Activated CD4-positive, alpha-beta T cell treated with anti-CD3 and anti-CD28 coated beads for 36 hours (primary cell): ENCODE measurements at places on chromosomes 4 and X.

DNA sequence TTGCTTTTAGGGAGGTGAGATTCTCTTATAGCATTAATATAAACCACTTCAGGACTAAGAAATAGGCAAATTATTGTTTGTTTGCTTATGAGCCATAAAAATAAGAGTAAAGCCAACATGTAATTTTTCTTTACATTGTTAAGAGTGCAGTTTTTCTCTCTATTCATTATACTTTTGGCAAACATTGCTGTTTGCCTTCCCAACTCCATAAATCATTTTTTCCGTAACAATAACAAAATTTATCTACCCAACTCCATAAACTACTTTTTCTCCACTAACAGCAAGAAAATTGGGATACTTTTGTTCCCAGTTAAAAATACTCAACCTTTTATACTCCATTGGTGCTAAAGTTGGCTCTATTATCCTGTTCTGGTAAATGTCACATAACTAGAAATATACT is 229.7 kb upstream of the GPRIN3 start:
- DNase-seq = no peak

- DNase-seq = no peak
Measured at GRCh38 chr4:2696423-2696822, 59.7 kb downstream of the TNIP2 start.

DNA sequence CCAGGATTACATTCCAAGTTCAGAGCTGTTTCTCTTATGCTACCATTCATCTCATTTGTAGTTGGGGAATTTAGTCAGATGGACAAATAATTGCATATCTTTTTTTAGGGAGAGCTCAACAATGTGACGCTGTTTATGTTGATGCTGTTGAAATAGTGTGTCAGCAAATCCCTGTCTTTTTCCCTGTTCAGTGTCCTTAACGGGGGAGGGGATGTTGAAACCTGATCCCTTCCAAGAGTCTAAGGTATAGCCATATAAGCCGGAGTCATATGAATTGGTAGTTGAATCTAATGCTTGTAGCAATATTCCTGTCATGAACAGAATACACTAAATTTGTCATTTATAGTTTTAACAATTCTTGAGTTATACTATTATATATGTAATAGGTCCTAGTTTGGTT is 293.5 kb upstream of the FAT1 start:
- no peak for DNase-seq

GRCh38 chr4:144894573-144894972 is 203.4 kb downstream of the ANAPC10 start:
- no peak for DNase-seq

GRCh38 chrX:11525685-11526084 is 140.0 kb downstream of the ARHGAP6 start:
- DNase-seq = no peak

DNA sequence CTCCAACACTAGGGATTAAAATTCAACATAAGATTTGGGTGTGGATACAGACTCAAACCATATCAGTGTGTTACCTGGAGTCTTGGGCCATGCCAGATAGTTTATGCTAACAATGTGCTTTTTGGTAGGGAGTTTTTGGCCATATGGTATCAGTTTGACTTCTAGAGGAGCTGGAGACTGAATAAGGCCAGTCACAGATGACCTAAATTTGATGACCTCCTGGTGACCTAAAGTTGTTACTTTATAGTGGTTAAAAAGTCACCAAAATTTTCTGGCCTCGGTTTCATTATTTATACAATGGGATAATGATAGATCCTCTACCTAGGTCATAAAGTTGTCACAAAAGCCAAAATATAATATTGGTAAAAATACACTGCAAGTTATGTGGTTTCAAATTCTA is 877.1 kb downstream of the RAPGEF2 start:
- DNase-seq = no peak

- no peak for DNase-seq
Measured at GRCh38 chr4:13313856-13314255, 170.3 kb downstream of the RAB28 start.

DNA sequence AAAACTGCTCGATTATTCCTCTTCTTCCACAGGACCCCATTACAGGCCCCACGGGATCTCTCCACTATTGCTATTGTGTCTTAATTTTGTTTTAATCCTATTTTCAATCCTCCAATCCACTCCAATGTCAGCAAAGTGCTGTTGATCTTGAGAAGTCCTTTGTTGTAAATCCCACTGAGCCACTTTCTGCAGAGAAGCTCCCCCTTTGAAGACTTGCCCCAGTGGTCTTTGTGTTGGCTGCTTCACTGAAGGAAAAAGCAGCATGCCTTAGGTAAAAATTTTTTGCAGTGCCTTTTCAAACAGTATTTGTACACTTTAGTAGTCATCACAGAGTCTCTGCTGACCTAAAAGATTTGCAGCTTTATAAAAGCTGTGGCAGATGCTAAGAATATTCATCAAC is 252.0 kb upstream of the SLC7A11 start:
- no peak for DNase-seq

- DNase-seq = no peak
Measured at GRCh38 chr4:83660578-83660977, 124.7 kb downstream of the GPAT3 start.

DNA sequence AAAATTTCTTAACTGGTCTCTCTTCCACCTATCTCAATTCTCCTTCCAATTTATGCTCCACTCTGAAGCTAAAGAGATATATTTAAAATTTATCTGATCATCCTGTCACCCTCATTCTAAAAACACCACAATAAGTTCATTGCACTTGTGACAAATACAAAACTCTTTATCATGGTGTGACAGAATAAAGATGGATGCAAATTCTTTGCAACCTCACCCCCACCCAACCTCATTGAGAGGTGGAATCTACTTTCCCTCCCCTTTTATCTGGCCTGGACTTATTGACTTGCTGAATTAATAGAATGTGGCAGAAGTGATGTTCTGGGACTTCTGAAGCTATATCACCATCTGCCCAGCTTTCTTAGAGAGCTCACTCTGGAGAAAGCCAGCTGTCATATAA is 46.5 kb downstream of the IDS start:
- DNase-seq = no peak
